ENCODE measurements at places on chromosomes 1 and 21. TPM values are rescaled to one million over a fixed set of nuclear protein-coding genes. Genes with fewer than 3 reads are reported as not detected.

Gene SH2D1B
- not detected for total RNA-seq

Gene HES4
- 169 TPM for total RNA-seq

DNA sequence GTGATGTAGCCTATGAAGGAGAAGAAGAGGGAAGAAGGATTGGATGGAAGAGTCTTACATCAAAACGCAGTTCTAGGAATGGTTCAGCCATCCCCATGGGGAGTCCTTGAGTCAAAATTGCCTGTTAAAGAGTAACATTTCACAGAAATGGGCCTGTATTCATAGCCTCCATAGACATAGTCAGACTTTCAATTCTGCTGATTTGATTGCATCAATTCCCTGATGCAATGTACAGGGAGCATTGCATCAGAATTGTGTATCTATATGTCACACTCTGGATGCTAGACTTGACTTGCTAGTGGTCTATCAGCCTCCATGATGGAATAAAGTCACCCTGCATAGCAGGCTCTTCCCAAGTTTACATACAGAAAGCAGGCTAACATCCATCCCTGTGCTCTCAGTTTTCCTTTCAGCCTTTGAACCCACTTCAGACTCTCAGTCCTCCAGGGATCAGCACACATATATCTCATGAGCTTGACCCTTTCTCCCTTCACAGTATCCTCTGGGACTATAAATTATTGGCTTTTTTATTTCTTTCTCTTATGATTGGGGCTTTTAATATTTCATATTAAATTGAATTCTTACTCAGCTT lies 1111.7 kb upstream of the B3GALT2 start:
- DNase-seq, result no peak

Gene TCHHL1
- not detected for total RNA-seq

DNA sequence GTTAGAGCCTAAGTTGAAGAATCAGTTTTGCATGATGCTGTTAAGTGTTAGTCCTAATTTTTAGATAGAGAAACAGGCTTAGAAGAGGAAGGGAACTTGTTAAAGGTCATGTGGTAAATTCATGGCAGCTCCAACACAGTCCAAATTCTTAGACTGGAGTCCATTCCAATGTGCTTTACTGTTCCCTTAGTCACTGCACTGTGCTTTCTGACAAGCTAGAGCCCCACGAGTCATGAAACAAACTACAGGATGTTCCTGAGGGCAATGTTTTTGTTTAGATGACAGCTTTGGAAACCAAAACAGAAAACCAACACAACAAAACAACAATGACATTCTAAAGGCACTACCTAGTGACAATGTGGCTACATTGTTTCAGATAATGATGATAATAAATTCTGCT lies 23.1 kb upstream of the RGS4 start:
- DNase-seq, result peak; percentile 54

Gene SPATA45
- total RNA-seq, result 0.65 TPM

DNA sequence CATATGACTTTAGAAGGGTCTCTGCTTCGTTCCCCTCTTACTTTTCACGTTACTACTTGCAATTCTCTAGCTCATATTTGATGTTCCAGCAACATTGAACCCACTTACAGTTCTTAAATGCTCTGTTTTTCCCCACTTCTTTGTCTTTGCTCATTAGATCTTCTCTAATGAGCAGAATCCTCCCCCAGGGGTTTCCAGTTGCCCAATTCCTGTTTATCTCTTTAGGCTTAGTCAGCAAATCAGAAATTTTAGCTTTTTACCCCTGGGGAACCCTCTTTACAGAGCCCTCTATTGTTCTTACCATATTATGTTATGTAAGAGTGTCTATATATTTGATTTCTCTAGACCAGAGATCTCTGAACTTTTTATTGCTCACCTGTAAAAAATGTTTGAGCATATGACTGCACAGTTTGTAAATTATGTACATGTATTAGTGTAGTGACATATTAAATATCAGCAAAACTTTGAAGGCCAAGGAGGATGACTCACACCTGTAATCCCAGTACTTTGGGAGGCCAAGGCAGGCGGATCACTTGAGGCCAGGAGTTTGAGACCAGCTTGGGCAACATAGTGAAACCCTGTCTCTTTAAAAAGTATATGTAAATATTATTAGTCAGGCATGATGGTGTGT lies 71.4 kb downstream of the FNBP1L start:
- peak; percentile 33 for DNase-seq

Gene RALGPS2
- total RNA-seq, result 33.6 TPM
